NCI-H524 treated with DMSO at 0.1 percent for 48 hours (cell line): ENCODE measurements at places on chromosomes 4 and X.

GRCh38 chr4:24519649-24520048 is 64.7 kb downstream of the DHX15 start:
- no peak for DNase-seq

DNA sequence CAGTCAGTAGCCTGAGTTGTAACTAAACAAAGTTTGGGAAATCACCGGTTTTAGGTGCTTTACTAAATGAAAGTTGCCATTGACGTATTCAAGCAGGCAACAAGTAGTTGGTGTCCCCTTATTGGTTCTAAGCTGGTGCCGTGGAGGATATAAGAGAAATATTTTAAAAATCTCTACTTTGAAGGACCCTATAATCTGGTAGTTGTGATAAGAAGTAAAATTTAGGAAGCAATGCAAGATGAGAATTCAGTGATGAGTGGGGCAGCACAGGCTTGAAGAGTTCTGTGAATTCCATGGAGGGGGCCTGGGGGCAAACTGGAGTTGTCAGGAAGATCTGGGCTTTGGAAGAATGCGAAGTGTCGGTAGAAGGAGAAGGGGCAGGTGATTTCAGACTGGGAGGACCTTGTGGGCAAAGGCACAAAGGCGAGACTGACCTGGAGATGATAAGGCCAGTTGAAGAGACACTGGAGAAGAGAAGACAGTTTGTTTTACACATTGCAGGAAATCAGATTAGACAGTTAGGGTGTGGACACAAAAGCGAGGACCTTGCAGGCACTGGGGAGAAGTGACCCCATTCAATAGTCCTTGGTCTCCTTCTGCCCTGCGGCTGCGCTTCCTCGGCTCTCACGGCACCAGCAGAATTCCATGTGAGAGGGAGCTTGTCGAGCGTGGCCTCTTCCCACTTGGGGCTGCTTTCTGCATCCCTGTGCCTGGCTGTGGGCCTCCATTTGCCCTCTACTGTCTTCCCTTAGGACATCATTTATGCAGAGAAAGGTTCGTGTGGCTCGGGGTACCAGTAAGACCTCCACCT is 1.3 kb downstream of the RHOH start:
- DNase-seq, result no peak

DNA sequence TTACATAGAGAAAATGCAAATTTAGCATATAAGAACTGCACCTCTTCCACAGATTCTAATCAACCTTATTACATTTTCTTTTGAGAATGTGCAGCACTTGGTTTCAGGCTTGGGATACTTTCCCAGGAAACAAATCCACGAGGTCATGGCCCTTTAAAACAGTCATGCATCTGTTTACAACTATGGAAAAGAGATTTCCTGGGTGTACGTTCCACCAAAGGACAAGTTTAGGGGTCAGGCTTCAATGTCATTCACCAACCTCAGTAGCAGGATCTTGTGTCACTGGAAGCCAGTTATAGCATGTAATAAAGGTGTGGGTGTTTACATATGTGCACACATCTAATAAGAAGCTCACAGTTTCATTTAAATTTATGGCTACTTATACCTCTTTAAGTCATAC is 30.7 kb downstream of the EREG start:
- no peak for DNase-seq

- no peak for DNase-seq
Measured at GRCh38 chr4:153116801-153117200, 87.4 kb upstream of the TRIM2 start.

GRCh38 chrX:15646543-15646942 is 18.1 kb downstream of the CLTRN start:
- no peak for DNase-seq

DNA sequence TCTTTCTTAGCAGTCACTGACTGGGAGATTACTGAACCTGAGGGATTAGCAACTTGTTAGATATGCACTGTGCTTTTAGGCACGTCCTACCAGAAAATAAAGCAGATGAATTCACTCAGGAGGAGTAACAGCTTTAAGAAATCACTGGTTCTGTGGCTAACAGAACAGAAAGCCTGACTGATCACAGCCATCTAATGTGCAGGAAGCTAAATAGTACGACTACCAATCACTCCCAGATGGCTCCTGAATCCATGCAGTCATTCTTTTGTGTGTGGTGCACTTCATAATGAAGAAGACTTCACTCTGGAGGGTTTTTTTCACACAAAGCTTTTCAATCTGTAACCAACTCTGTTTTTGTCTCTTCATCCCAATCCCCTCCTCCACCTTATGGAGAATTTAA is 305.3 kb upstream of the INTU start:
- DNase-seq, result no peak

- no peak for DNase-seq
Measured at GRCh38 chr4:53716471-53717063, 125.3 kb upstream of the LNX1 start.

DNA sequence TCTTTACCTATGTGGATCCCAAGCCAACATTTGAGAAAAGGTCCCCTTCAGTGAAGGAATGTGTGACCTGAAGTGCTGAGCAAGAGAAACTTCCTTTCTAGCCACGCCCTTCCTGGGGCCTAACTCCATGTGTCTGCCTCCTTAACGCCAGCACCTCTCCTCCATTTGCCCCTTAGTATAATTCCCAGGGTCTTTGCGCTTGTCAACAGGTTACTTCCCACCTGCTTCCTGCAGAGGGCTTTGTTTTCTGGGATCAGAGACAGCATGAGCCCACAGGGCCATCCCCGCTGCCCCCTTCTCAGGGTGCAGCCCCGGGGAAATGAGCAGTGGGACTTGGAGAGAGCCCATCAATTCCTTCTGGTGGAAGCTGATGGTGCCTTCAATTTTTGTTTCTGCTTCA is 45.9 kb upstream of the DRD5 start:
- no peak for DNase-seq

DNA sequence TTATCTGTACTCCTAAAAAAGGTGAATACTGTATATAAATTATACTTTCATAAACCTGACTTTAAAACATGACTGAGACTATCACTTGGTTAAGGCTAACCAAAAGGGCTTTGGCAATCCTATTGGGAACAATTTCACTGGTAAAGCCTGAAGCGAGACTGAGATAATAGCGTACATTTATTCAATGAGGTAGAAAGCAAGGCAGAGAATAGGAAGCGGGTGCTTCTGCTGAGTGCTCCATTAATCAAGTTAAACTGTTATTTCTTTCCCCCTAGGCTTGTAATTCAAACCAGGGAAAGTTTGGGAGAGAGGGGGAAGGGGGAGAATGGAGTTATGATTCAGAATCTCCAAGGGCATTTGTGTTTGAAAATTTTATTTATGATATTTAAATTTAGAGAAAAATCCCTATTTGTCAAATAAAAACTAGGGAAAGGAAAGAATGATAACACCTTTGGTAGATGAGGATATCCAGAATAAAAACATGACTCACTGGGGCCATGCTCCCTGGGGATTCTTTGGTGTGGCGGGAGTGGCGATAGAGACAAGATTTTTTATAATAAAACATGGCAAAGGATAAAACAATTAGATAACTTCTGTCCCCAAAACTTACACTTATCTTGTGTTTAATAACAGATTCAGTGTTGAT is 34.6 kb upstream of the SORBS2 start:
- no peak for DNase-seq

- DNase-seq, result no peak
Measured at GRCh38 chr4:40506066-40506465, 123.6 kb downstream of the RBM47 start.

DNA sequence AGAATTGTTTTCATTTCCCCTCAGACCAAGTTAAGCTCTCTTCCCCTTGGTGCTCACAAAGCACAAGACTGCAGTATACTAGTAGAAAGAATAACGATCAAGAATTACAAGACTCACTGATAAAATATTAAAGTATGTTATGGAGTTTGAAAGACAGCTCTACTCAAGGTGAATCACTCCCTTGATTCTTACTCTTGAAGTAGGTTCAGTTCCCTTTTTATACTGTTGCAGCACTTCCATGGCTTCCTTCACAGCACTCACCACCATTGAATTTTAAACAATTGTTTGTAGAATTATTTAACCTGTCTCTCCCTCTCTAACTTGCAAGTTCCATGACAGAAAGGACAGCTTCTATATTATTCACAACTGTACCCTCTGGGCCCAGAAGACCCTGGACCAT is 42.2 kb downstream of the CASK start:
- no peak for DNase-seq

DNA sequence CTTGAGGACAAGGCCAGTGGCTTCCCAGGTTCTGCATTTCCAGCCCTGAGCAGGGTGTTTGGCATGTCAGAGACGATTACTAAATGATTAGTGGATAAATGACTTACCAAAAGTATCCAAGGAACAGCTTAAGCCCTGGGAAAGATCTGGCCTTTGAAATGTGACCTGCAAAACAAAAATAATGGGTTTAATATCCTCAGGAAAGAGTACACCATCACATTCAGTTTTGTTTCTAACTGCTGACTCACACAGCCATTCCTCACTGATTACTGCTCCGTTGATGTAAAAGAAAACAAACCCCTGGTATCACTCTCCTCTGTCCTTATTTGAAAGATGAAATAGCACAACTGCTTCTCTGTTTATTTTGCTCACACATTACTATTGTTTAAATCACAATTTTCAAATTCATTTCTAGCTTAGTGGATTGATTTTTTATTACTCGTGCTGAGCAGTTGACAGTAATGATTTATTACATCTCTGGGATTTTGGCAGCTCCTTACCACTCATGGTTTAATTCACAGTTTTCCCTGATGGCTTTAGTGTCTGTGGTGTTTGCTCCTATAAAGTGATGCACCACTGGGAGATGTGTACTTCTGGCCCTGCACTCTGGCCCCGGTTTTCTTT is 117.0 kb downstream of the CBLL2 start:
- DNase-seq, result no peak

- DNase-seq, result peak; percentile 85
Measured at GRCh38 chrX:97936296-97936695, 1052.6 kb downstream of the RPA4 start.

DNA sequence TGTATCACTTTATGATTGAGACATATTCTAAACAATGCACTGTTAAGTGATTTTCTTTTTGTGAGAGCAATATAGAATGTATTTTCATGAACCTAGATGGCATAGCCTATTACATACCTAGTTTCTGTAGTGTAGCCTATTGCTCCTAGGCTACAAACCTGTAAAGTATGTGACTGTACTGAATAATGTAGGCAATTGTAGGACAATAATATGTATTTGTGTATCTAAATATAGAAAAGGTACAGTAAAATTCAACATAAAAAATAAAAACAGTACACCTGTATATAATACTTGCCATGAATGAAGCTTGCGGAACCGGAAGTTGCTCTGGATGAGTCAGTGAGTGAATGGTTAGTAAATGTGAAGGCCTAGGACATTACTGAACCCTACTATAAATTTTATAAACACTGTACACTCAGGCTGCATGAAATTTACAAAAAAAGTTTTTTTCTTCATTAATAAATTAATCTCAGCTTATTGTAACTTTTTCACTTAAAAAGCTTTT is 106.7 kb downstream of the VSIG4 start:
- DNase-seq, result no peak

GRCh38 chr4:113040793-113041192 is 8.7 kb upstream of the ANK2 start:
- no peak for DNase-seq

DNA sequence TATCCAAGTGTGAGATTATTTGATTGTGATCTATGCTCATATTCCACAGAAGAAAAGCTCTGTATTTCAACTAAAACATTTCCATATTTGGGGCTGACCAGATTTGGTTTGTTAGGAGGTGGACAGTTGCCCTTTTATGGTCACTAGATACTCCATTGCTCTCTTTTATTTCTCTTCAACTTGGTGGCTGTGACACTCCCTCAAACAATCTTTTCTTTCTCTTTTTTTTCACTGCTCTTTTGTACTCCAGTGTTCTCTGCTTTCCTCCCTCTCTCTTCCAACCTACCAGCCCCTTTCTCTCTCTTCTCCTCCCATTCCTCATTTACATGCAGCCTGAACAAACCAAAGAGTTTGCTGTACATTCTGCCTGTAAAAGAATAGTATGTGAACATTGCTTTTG is 48.8 kb downstream of the RBPJ start:
- DNase-seq, result no peak

DNA sequence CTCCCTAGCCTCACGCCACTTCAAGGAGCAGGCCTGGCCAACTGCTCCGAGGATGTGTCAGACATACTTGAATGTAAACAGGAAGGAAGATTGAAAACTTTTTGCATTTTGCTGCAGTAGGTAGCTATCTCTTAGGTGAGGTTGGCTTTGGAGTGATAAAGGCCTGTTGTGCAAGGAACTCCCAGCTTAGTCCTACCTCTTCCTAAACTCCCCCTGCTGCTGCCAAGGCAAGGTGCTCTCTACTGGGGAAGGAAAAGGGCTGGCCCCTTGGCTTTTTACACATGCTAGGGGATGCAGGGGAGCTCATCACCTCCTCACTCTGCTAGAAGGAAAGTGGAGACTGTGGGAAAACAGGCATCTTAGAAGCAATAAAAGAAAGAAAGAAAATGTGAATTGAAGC is 10.7 kb upstream of the BRS3 start:
- no peak for DNase-seq

GRCh38 chr4:22315628-22316027 is 200.2 kb downstream of the ADGRA3 start:
- no peak for DNase-seq

- no peak for DNase-seq
Measured at GRCh38 chr4:87677731-87678130, 27.7 kb downstream of the DMP1 start.

GRCh38 chr4:112938461-112939058 is 110.9 kb upstream of the ANK2 start:
- no peak for DNase-seq

GRCh38 chrX:139920316-139920715 is 12.5 kb downstream of the ATP11C start:
- DNase-seq, result no peak

- DNase-seq, result no peak
Measured at GRCh38 chr4:119100655-119101054, 35.0 kb upstream of the MYOZ2 start.

GRCh38 chr4:15027921-15028435 is 25.7 kb downstream of the CPEB2 start:
- no peak for DNase-seq

DNA sequence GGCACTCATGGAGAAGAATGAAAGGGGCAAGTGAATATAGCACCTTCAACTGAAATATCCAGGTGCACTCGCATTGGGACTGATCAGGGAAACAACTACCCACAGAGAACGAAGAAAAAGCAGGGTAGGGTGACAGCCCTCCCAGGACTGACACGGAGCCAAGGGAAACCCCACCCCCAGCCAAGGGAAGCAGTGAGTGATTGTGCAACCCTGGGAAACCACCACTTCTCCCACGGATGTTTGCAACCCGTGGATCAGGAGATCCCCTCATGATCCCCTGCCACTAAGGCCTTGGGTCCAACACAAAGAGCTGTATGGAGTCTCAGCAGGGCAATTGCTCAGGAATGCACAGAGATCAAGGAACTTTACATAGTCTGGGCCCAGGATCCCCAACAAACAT is 158.5 kb upstream of the HCCS start:
- no peak for DNase-seq

GRCh38 chrX:130057209-130057608 is 53.1 kb downstream of the ELF4 start:
- DNase-seq, result no peak

DNA sequence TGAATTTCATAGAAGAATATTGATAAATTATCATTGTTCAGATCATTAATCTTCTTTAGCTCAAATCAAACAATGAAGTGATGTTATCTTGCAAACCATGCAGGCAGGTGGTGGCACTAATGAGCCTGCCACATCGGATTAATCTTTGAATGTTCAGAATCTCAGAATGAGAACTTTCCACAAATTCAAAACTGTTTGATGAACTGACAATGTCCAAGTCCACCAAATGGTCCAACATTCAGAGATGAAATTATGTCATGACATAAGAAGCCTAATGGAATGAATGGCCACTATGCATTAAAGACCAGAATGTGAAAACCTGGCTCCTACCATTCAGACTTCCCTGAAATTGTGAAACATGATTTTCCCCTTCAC is 67.5 kb downstream of the SORBS2 start:
- no peak for DNase-seq
